Activated T-helper 2 cell treated with anti-CD3 and anti-CD28 coated beads, Interferon-gamma antibody, Interleukin-2, Interleukin-4, amounts not matched to agents 10 μg/mL and 5 μg/mL and 100 μg/mL, durations not matched to agents 14 hours and 24 hours and 36 hours (primary cell): ENCODE measurements at places on chromosomes 1 and 21. TPM values are rescaled to one million over a fixed set of nuclear protein-coding genes. Genes with fewer than 3 reads are reported as not detected.

Gene LIN28A
- not detected in 2 replicates for total RNA-seq

Gene KCTD3
- 6.6 and 6.8 TPM in 2 replicates for total RNA-seq

Gene SYT14
- total RNA-seq = not detected in 2 replicates

Gene FMOD
- total RNA-seq = 4.0 and 5.4 TPM in 2 replicates

DNA sequence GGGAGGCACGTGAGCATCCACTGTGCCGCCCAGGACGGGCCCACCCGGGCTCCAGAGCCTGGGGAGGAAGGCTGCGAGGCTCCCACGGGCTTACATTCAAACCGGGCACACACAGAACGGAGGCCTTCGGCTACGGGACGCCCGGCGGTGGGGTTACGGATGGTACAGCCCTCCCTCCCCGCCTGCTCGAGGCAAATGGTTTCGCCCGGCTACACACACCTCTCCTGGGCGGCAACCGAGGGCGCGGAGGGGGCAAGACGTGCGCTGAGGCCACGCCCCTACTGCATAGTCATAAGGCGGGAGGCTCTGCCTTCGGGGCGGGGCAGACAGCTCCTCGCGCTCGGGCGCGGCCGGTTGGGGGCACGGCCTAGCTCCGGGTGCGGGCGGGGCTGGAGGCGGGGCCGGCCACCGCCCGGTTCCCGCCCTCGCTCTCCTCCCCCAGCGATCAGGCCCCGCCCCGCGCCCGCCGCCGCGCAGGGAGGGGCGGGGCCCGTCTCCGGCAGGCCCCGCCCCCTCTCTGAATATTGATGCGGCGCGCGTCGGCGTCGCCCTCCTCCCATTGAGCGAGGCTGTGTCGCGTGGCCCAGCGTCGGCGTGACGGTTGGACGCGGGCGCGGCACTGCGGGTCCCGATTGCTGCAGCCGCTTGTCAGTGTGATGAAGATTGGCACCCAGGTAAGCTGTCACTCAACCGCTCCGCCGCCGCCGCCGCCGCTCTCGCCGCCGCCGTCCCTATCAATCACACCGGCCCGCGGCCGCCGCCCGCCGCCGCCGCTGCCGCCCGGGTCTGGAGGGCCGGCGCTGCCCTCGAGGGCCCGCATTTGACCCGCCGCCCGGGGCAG, at the start of gene PKNOX1:
Gene PKNOX1, plus strand, starts transcription at position 572 of the 841 bp plus-strand sequence. CDS start 29,820 bp downstream, outside the sequence.
- H3K27ac ChIP-seq = peak within 1 kb of the TSS; percentile 90
- peaks cover 25% of the 10 kb centered on the region for H3K36me3 ChIP-seq
- H3K27me3 ChIP-seq = no peaks in the 10 kb centered on the region
- H3K4me1 ChIP-seq = peaks cover 25% of the 10 kb centered on the region
- H3K4me3 ChIP-seq = peak within 1 kb of the TSS; percentile 87

DNA sequence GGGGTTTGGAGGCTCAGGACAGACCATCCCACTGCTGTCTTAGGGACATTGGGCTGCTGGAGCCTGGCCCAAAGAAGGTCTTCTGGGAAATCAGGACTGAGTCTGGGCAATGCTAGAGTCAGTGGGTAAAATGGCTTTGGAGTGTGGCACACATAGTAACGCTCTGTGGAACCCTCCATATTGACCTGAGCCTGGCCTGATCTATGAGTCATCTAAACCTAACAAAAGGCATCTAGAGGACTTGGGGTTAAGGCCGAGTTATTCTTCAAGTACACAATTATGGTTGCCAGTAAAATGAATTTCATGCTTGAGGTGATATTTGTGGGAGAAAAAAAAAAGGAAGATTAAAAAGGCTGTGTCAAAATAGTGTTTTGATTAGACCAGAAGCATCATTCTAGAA, 77.7 kb downstream of the ST6GALNAC5 start:
- no peaks in the 10 kb centered on the region for H3K4me1 ChIP-seq
- DNase-seq = no peak
- no peaks in the 10 kb centered on the region for H3K36me3 ChIP-seq

Gene OR2T10
- total RNA-seq = not detected in 2 replicates
